ENCODE measurements at places on chromosomes 2 and 18.

DNA sequence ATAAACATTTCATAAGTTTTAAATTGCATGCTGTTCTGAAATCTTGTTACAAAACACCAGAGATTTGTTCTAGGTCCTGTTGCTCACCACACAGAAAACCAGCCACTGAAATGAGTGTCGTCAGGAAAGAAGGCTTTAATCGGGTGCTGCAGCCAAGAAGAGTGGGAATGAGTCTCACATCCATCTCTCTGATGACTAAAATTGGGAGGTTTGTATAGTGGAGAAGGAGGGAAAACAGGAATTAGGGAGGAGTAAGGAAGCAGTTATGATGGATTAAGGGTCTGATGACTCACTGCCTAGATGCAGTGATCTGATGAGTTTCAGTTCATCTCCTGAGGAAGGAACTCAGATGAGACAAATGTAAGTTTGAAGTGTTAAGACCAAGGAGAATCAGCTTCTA, 42.1 kb upstream of the GPR39 start:
- no peak for DNase-seq

DNA sequence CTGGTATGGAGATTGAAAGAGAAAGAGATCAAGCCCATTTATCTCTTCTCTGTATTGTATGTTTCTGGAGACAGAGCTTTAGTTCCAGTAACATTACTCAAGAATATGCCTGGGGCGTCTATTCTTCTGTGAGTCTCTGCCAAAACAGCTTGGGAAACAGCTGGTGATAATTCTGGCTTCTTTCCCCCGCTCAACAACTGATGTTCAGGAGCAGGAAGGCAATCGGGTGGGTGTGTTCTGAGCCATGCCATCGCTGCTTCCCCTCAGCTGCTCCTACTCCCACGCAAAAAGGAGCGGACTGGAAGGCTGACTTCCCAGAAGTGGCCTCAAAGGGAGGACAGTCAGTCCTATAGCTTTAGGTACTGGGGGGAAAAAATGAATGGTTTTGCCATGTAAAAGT, 695.1 kb downstream of the PLCL1 start:
- DNase-seq = no peak

DNA sequence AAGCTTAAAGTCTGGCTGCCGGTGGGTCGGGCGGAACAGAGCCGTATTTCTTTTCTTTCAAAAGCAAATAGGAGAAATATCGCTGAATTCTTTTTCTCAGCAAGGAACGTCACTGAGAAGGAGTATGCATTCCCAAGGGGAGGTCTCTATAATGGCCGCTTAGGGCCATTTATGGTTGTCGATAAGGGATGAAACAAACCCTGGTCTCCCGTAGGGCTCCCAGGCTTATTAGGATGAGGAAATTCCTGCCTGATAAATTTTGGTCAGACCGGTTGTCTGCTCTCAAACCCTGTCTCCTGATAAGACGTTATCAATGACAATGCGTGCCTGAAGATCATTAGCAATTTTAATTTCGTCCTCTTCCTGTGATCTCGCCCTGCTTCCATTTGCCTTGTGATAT, 227.7 kb upstream of the ZEB2 start:
- no peak for DNase-seq

DNA sequence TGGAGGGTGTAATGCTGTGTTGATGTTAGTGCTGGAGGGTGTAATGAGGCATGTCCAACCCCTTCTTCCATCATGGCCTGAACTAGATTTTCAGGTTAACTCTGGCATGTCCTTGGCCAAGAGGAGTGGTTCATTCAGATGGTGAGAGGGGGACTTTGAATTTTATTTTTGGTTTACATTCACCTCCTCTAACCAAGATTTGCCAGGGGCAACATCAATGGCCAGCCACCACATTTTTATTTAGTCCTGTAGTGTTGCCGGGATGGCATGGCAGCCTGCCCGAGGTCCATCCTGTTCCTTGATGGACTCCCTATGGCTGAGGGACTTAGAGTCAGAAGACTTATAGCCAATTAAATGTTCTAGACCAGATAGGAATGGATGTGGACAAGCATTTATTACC, 484.6 kb upstream of the HS6ST1 start:
- DNase-seq = no peak

DNA sequence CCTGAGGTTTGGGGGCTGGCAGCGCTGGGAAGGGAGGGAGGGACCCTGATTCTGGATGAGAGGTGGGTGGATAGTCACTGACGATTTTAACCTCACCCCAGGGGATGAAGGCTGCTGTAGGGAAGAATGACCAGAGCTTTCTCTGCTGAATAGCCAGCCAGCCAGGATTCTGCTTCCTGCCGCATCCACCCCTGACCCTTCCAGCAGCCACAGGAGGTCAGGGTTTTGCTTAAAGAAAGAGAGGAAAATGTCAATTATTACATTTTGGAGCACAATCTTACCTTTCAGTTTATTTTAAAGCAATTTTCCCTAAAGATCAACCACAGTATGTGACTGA, 217.7 kb downstream of the GBX2 start:
- DNase-seq = no peak

DNA sequence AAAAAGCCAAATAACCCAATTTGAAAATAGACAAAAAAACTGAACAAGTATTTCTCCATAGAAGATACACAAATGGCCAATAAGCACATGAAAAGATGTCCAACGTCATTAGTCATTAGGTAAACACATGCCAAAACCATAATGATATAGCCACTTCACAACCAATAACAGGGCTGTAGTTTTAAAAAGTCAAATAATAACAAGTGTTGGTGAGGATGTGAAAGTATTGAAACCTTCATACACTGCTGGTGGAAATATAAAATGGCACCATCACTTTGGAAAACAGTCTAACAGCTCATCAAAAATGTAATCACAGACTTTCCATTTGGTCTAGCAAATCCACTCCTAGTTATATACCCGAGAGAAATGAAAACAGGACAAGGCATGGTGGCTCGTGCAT, 144.2 kb upstream of the CYP1B1 start:
- no peak for DNase-seq

- DNase-seq = no peak
Observed at GRCh38 chr2:204019572-204020501, 83.3 kb downstream of the ICOS start.

DNA sequence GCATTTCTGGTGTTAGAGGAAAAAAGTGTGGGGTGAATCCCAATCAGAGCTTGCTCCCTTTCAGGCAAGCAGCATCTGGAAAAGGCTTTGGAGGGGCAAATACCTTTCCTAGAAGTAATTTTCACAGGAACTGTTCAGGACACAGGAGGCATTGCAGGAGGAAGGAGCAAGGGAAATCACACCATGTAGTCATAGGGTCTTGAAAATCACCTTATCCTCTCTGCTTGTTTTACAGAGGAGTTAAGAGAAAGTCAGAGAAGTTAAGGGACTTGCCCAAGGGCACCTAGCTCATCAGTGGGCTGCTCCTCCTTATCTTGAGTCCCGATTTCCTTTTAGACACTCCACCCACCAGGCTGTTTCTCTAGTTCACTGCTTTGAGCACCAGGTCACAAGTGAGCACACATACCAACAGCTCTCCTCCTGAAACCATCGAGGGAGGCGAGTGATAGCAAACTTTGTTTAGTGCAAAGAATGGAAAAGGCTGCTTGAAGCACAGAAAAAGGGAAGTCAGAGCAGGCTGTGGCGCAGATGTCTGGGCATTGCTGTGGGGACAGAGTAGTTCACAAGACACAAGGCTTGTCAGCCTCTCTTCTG, 89.2 kb upstream of the CXCR4 start:
- no peak for DNase-seq

DNA sequence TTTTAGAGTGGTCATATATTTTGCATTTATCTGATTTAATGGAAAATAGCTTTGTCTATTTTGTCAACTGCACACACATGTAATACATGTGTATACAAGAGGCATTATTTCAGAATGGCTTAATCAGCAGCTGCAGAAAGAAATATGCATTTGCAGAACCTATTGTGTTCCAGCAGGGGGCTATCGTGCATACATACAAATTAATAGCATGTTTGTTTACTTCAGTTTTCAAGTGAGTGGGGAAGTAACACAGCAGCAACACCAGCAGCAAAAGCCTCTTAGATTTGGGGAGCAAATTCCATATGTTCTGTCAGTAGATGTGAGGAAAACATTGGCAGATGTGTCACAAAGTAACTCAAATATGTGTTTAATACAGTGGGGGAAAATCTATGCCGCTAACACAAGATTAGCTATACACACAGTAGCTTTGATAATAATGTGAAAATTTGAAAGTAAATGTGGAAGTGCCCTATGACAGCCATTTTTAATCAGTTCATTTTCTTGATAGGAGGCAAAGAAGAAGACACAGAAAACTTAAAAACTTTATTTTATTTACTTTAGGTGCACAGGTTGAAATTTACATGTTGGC, 218.1 kb downstream of the WDR7 start:
- peak; percentile 73 for DNase-seq

- no peak for DNase-seq
Observed at GRCh38 chr2:140344838-140345237, 1564.6 kb upstream of the NXPH2 start.

GRCh38 chr2:126715111-126715510, 59.2 kb downstream of the GYPC start:
- no peak for DNase-seq
